NCI-H1930 (cell line): ENCODE measurements at places on chromosomes 3 and 15.
A peak's percentile ranks its signal among the peaks of the same experiment; 100 is the strongest.

DNA sequence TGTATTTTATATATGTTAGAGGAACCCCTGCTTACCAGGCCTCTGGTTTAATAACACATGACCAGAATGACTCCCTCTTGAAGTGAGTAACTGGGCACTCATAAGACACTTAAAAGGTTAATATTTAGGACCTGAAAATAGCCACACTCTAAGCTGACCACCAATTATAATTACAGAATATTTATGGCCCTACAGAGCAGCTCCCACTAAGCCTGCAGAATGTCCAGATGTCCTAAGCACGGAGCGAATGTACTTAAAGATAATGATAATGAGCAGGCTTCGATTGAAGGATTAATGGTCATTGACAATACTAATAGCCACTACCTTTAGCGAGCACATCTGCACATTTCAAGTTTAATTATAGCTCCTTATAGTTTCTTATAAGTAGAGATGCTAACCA lies 22.8 kb upstream of the KCTD6 start:
- DNase-seq = no peak

DNA sequence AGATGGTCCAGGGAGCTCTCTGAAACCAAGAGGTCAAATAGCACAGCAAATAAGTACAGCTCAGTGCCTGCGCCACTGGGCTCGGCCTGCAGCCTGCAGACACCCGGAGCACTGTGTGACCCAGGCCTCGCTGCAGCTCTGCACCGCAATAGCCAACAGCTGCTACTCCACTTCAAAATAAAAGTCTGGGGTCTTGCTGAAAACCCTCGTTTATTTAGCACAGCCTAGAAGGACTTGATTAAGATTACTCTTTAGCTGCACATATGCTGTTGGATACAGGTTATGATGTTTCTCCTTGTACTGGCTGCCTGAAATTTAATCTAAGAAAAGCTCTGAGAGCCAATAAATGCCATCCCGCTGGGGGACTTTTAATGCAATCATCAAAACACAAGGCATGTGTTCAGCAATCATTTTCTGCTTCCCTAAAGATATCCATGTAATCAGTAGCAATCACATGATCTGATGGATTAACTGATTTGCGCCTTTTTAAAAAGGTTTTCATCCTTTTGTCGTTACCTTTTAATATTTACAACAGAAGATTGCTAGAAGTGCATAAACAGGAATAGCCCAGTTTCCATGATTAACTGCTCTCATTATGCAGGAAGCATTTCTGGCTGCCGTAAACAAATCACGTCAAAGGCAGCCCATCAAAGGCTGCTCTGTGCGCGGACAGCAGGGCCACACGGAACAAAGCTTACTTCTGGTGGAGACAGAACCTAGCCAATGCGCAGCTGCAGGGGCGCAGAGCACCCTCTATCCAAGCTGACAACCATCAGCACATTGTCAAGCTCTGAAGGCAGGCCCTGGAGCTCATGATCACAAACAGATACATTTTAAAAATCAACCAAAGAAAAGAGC lies 58.8 kb downstream of the CLASP2 start:
- DNase-seq = peak; percentile 49

GRCh38 chr3:37443363-37444035 lies 269.1 kb upstream of the LRRFIP2 start:
- no peak for DNase-seq

- no peak for DNase-seq
Measured at GRCh38 chr15:49044766-49045606, 1.3 kb downstream of the SECISBP2L start.

GRCh38 chr3:170725285-170725731 lies 139.4 kb upstream of the SLC7A14 start:
- DNase-seq = no peak

DNA sequence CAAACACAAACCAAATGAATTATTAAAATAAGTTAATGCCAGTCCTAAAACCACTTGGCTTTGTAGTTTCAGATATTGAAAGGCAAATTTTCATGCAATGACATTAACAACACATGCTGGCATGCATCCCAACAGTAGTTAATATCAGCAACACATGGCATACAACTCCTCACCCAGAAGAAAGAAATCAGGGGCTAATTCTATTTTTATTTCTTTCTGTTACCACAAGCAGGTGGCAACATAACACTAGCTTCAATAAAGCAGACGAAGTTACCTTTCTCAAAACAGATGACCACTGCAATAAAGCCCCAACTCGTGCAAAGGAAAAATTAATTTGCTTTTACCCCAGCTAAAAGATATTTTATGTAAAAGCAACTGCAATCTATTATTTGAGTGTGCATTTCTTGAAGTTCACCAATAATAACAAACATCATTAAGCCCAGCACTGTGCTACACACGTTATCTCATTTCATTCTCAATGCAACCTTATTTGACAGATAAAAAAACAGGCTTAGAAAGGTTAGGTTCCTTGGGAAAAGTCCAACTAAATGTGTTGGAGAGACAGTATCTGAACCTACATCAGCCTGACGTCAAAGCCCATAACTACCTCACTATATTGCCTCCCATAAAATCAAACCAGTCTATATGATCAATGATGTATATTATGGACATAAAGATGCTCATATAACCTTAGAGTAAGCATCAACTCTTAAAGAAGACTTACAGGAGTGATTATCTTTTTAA lies 2.8 kb downstream of the TOP2B start:
- DNase-seq = no peak

DNA sequence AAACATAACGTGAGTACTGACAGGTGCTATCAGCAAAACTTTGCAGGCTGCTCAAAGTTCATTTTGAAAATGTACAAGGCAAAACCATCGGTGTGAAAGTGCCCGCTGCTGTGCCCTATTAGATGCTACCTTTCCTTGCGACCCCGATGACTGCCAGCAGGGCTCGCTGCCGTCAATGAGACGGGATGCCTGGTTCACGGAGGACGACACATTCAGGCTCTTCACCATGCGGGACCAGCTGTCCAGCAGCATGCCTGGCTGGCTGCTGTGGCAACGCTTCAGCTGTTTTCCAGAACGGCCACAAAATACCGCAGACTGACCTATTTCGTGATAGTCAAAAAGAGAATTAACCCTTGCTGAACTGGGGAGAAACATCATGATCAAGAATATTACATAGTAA lies 92.7 kb upstream of the OCA2 start:
- DNase-seq = no peak

- DNase-seq = no peak
Measured at GRCh38 chr3:46659285-46659684, 34.2 kb downstream of the ALS2CL start.

GRCh38 chr15:81215531-81215930 lies 18.9 kb downstream of the IL16 start:
- DNase-seq = no peak
